ENCODE measurements at places on chromosomes 2 and 18.

DNA sequence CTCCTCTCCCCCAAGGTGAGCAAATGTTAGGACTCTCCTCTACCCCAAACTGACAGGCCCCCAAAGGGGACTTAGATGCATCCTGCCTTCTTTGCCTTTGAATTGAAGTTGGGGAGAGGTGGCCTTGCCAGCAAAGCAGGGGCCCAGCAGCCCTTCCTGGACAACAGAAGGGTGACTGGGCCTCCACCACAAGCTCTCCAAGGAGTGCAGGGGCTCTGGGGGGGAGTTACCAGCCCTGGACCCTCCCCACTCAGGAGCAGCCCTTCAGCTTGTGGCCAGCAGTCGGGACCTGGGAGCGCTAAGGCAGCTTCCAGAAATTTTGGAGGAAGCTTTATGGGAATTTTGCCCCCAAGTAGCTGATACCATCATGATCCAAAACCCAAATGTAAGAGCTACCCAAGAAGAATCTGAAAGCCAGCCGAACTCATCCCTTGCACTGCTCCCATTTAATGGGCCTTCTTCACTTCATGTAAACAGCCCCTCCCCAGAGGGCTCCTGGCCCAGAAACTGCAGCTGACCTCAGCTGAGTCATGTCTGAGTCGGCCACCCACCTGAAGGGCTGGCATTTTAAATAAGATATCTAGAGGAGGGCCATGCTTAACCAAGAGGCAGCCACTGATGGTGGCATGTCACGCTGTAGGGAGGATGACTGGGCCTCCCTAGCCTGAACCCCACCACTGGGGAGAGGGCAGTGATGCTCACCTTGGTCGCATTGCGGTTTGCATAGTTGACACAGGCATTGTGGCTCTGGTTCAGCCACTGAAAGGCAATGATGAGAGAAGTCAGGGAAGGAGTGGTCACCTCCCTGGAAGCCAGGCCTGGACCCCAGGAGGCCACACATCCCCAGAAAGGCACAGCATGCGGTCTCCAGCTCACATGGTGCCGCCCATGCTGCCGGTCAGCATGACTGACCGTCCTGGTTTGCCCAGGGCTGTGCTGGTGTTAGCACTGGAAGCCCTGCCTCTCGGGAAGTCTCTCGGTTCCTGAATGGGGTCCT, 71.5 kb downstream of the SFXN5 start:
- DNase-seq, result peak; percentile 73

DNA sequence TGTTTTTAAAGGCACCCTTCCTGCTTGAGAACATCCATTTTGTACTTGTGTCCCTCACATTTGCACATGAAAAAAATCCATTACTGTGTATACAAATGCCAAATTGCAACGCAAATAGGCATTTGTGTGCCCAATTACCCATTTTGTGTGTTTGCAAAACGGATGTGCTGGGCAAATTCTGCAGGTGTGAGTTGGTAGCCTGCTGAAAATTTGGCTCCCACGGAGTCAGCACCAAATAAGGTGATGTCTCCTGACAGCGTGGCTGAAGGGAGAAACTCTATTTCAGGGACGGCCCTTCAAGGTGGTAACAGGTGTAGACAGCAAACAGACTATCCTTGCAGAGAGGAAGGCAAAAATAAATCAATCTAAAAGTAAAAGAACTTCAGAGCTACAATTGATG, 661.1 kb downstream of the BCL11A start:
- DNase-seq, result no peak

DNA sequence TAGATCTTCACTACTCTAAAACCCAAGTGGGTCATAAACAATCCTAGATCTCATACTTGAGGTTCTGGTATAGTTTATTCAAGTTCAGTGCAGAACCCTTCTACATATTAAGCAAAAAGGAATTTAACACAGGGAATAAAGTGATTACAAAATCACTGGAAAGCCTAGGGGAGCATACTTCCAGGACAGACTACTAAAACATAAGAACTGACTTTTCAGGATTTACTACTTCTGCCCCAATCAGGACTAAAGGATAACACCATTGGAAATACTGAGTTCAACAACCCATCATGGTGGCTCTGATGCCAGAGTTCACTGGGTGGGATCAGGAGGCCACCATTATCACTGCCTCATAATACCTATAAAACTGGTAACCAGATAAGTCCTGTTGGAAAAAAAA, 123.6 kb downstream of the DNAH7 start:
- DNase-seq, result no peak

DNA sequence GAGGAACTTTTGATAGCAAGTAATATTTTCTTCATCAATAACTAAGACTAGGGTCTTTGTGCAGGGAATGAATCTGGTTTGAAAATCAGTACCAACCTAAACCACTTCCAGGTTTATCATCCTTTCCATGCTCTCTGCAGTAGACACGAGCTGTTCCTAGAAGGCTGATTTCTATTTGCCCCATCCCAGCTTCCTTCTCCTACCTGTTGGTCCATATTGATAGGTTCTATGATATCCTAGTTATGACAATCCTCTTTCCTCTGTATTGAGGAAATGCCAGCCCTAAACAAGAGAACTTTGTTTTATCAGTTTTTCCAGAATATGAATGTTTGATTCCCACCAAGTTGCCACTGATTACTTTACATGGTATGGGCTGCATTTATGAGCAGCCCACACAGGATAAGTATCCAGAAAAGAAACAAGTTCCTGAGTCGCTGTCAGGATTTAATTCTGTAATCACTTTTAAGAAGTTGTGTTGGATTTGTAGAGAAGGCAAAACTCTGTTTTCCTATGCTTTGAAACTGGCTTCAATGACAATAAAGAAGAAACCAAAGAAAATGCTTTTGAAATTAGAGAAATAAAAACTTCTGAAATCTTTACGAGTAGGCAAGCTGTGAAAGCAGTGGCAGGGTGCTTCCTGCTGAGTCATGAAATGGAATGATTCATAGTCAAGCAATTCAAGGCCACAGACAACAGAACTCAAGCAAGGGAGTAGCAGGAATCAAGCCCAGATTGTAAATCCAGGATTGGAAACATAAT, 37.3 kb upstream of the TANK start:
- DNase-seq, result peak; percentile 93

DNA sequence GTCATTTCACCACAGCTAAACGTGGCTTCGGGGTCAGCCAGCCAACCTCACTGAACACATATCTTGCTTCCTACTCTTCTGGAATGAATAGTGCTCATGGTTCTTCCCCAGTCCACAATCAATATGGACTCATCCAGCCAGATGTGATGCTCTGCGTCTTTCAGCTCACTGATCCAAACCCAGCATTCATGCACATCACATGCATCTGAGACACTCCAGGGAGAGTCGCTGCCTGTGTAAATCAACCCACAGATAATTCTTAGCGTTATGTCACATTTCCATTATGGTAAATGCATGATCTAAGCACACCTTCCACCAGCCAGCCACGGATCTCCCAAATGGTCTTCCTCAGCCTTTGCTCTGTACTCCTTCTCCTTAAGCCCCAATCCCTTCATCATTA, 306.7 kb upstream of the CHAC2 start:
- DNase-seq, result no peak

DNA sequence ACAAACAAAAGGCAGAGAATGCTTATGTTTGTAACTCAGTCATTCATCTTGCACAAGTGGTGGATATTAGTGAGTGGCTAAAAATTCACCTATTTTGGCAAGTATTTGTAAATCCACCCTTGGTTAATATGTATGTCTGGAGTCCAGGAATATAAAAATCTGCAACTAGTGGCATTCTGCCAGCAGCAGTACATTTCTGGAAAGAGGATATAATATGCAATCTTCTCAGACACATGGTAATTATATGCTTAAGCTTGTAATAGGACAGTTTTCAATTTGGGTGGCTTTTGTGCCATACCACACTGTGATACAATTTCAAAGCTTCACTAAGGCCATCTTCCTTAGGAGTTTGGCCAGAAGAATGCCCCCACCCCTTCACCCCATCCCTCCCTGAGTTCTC, 693.3 kb downstream of the MBD2 start:
- DNase-seq, result no peak

- no peak for DNase-seq
Measured at GRCh38 chr18:79657342-79657996, 22.1 kb upstream of the CTDP1 start.

DNA sequence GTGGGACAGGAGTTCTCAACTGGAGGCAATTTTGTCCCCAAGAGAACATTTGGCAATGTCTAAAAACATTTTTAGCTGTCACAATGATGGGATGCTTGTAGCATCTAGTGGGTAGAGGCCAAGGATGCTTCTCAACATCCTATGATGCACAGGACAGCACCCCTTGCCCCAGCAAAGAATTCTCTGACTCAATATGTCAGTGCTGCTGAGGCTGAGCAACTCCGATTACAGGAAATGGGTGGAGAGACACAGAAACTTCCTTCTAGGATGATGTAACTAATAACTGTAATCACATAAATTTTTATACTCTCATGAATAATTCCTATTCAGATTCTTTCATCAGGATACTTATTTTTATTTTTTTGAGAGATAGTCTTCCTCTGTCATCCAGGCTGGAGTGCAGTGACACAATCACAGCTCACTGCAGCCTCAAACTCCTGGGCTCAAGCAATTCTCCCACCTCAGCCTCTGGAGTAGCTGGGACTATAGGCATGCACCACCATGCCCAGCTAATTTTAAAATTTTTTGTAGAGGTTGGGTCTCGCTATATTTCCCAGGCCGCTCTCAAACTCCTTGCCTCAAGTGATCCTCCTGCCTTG, 120.3 kb upstream of the ACAA2 start:
- DNase-seq, result peak; percentile 59

DNA sequence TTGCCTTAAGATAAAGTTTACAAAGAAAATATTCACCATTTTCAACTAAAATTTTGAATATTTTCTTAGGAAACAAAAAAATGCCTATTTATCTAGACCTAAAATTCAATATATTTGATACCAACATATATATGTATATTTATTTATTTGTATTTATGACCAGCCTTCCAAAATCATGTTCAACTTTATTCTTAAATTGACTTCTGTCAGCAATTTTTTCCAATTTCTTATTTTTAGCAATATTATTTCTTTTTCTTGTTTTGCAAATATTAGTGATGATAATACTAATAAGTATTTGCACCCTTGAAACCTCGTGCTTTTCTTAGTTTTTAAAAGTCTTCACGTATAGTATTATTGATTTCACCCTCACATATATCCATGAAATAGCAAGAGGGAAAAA, 68.2 kb upstream of the PHLPP1 start:
- DNase-seq, result no peak

DNA sequence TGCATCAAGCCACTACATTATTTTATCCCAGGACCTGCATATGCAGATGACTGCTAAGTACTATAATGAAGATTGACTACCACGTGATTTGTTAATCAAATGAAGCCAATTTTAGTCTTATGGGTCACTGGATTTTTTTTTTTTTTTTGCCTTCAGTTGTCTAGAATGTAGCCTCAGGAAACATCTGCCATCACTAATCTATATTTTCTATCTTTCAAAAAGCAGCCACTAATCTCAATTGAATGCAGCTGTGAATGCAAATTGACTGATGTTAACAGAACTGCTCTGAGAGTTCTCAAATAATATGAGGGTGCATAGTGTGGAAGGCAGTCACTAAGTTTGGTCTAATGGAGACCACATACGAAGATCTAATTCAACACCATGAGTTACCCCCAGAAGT, 106.3 kb downstream of the ABCA12 start:
- no peak for DNase-seq

DNA sequence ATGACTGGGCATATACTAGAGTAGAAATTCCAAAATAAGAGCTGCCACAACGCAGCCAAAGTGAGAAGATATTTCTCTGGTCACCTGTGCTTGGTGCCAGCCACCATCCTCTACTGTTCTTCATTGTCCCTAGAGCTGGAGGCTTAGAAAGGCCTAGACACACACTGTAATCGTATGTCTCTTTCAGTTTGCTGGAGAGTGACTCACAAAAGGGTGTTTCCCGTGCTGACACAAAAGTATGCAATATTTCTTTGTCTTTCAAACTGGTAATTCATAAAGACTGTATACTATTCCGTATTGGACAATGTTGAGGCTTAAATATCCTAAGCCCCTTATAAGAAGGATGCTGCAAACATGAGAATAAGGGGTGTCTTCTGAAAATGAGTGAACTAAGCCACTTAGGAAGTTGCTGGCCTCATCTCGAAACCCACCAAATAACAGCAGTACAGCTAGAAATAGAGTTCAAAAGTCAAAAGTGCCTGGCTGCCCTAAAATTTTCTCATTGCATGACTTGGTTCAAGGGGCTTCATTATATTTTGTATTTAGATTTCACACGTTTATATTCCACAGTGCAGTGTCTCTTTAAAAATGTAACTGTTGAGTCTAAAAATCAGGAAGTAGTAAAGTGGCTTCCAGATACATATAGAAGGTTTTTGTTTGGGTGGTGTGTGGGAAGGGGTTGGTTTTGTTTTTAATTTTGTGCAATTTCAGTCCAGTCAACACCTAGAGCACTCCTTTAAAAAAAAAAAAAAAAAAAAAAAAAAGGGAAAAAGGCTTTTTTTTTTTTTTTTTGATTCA, 601.1 kb downstream of the ARHGAP15 start:
- peak; percentile 22 for DNase-seq

DNA sequence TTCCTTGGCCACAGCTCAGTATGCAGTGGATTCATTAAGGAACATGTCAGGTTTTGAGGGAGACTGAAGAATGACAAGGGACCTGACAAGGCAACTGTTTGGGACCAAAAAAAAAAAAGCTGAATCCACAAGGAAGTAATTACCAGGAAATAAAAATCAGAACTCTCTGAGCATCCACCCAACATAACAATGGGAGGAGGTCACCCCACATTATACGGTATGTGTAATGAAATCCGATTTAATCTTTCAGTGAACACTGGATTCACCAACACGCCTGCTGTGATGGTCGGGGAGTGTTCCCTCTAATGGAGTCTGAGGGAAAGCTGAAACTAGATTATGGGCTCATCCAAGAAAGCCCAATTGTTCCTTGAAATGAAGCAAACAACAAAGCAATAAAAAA, 329.3 kb downstream of the ETAA1 start:
- no peak for DNase-seq

DNA sequence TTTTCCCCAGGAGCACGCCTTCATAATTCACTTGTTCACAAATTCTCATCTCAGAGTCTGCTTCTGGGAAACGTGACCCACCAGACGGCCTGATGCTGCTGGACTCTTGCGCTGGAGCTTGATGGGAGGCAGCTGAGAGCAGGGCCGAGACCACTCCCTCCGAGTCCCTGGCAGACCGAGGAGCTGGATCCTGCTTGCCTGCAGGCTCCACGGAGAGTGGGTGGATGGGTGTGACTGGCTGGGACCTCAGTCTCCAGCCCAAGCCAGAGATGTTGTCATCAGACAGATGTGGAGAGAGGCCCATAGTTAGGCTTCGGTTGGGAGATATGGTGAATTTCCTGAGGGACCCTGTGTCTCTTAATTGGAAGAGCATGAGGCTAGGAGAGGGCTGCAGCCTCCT, 76.4 kb downstream of the TSN start:
- no peak for DNase-seq
